Activated CD8-positive, alpha-beta memory T cell treated with anti-CD3 and anti-CD28 coated beads for 1 hour (primary cell): ENCODE measurements at places on chromosomes 1 and 21.

- no peak for DNase-seq
Measured at GRCh38 chr1:221097479-221098281, 218.4 kb downstream of the HLX start.

DNA sequence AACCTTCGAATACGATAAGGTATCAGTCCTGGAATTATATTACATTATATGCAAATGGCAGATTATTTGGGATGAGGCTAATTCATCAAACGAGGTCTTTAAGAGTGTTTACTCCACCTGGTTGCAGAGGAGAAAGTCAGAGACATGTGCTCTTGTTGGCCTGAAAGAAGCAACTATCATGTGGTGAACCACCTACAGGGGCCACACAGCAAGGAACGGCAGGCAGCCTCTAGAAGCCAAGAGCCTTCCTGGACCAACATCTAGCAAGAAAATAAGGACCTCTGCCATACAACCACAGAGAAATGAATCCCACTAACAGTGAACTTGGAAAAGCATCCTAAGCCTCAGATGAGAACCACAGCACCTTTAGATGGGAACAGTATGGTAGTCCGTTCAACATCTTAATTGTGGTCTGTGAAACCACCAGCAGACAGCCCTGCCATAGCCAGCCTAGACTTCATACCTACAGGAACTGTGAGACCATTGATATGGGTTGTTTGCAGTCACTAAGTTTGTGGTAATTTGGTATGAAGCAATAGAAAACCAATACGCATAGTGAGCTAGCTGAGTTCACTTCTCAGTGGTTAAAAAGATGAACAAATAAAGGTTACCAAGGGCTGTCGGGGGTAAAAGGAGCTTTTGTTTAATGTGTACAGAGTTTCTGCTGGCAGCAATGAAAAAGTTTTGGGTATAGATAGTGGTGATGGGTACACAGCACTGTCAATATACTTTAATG is 345.7 kb upstream of the RUNX1 start:
- DNase-seq = no peak

DNA sequence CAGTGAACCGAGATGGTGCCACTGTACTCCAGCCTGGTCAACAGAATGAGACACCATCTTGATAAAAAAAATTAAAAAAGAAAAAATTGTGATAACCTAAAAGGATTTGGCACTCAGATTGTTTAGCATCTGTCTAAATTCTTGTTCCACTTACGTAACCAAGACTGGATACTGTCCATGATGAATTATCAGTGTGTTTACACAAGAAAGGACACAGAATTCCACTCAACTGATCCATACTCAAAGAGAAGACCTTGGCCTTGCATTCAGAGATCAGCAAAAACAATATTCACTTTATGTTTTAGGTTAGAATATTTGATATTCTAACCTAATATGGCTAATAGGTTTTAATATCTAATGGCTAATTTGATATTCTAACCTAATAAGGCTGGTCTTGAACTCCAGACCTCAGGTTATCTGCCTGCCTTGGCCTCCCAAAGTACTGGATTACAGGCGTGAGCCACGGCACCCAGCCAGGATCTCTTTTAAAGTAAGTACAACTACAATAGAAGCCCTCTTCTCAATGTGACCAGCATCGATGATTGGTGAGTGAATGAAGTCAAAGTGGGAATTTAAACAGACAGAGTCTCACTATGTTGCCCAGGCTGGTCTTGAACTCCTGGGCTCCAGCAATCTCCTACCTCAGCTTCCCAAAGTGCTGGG is 43.1 kb upstream of the COX20 start:
- no peak for DNase-seq

DNA sequence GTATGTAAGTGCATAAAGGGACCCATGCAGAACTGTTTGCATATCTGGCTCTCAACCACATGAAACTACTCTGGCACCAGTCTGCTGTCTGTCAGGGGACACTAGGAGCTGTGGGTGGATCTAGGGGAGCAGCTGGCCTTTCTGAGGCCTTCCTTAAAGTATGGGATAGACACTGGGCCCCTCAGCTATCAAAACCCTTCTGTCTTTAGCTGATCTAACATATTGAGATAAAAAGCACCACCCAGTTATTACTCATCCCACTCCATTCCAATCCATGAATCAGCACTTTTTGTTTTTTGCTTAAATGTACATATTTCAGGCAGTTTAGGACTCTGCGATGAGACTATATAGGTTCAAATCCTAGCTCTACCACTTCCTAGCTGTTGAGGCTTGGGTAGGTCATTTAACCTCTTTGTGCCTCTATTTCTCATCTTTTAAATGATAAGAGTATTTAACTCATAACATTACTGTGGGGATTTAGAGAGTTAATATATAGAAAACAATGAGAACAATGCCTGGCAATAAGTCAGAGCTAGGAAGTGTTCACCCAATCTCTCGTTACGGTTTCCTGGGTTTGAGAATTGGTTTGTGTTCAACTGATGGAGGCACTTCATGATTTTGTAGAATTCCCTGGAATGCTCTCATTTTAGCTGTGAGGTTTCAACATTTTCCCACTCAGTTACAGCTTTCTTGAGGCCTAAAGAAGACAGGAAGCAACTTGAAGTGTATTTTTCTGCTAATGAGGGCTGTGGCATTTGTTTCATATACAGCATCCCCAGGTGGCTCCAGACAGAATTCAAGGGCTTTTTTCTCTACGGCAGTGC is 68.9 kb downstream of the LRIG2 start:
- DNase-seq = no peak

DNA sequence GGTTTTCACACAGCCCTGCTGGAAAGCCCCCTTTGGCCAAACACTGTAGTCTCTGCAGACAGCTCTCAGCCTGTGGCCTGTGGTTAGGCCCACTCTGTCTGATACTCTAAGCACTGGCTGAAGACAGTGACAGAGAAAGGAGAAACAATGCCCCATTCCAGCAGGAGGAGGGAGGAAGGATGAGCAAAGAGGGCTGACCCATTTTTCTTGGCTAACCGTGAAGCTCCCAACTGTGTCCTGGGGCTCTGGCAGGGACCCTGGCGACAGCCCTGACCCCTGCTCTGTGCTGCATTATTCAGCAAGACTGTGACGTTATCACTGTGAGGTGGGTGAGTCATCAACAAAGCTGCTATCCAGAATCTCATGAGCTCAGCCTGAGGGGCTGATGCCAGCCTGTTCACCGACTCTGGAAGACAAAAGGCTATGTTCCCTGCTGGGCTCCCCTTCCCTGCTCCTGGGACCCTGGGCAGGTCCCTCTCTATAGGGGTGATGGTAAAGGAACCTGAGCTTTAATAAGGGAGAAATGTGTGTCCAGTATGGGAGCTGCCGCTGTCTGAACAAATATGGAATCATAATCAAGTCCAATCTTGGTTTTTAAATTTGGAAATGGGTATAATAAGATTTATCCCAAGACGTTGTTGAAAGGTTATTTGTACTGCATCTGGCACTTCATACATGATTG is 107.0 kb downstream of the RHOU start:
- no peak for DNase-seq

DNA sequence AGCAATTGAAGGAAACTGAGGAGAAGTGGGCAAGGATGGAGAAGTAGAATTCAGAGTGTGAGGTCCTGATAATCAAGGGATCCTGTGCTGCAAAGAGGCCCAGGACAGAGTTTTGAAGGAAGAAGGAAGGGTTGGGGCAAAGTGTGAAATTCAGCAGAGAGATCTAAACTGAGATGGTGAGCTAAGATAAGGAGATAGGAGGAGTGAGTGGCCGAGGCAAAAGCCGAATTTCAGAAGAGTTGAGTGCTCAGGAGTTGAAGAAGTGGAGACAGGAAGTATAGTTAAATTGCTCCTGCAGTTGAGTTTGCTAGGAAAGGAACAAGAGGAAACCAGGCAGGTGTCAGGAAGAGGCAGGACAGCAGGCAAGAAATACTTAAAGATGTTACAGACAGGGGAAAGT is 16.4 kb upstream of the MAPKAPK2 start:
- DNase-seq = no peak

DNA sequence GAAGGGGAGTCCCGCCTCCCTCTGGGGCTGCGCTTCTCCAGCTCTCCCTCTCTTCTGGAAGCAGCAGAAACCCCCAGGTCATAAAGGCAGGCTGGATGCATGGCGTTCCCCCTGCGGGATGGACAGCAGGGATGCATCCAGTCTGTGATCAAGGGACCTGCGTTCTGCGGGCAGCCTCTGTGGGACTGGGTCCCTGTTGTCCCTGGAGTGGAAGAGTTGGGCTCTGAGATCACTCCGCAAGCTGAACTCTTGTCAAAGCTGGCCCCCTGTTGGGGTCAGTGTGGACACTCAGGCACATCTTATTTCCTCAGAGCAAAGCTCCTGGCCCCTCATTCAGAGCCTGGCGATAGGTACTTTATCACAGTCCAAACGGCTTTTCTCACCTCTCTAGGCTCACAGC is 341.2 kb downstream of the PTPRU start:
- DNase-seq = no peak

DNA sequence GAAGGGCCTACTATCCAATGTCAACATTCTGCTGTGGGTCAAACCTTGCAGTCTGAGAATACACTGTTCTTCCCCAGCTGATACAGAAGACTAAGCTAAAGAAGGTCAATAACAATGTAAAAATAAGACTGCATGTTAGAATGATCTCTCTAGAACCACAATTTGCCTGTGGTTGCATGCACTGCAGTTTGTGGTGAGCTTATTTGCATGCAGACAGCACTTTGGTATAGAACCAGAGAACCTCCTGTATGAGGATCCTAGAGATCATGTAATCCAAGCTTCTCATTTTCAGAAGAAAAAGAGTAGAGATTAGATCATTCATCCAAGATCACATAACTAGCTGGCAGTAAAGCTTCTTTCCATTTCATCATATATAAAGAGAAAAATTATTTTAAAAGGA is 15.8 kb downstream of the SYNJ1 start:
- no peak for DNase-seq

GRCh38 chr1:29172415-29172939 is 9.2 kb downstream of the SRSF4 start:
- no peak for DNase-seq

- DNase-seq = no peak
Measured at GRCh38 chr1:54812801-54813484, 11.8 kb upstream of the TTC22 start.

GRCh38 chr1:114088392-114089299 is 65.0 kb downstream of the SYT6 start:
- no peak for DNase-seq

DNA sequence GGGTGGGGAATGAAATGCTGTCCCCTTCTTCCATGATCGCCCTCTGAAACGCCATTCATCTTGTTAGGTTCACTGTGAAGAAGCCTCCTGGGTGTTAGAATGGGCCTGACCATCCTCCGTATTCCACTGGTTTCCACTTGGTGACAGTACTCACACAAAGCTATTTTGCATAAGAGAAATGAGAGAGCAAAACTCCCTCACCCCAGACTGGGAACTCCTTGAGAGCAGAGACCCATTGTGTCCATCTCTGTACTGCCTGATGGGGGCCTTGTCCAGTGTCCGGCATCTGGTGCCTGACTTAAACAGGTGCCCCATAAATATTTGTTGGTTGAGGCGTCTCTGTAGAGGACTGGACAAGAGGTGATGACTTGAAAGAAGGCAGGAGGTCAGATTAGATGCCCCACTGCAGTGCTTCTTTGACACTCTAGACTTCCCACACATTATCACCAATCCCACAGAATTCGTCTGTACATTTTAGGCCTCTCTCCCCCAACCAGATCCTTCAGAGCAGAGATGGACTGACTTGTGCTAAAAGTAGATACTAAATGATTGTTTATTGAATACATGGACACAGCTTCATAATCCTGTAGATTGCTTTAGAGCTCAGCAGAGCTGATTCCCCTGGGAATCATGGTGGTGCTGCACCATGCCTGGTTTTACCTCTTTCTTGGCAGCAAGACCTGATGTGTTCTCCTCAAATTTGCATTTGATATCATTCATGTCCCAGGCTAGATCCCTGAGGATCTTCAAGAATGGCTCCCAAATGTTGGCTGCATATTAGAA is 22.4 kb upstream of the KCNA2 start:
- no peak for DNase-seq

DNA sequence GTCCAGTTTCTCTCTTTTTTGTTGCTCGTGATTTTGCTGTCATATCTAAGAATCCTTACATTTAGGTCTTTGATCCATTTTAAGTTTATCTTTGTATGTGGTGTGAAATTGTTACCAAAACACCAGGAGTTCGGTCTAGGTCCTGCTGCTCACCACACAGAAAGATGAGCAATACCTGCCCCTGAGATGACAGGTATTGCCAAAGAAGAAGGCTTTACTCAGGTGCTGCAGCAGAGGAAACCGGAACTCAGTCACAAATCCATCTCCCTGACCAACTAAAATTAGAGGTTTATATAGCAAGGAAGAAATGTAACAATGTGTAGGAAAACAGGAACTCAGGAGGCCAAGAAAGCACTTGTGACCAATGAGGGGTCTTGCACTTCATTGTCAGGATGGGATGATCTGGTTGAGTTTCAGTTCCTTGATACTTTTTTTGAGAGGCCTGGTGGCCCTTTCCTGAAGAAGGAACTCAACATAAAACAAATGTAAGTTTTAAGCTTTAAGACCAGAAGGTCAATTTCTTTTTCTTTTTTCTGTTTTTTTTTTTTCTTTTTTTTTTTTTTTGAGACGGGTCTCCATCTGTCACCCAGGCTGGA is 16.5 kb upstream of the SETDB1 start:
- DNase-seq = no peak

- no peak for DNase-seq
Measured at GRCh38 chr21:42056996-42057689, 14.0 kb upstream of the UMODL1 start.

DNA sequence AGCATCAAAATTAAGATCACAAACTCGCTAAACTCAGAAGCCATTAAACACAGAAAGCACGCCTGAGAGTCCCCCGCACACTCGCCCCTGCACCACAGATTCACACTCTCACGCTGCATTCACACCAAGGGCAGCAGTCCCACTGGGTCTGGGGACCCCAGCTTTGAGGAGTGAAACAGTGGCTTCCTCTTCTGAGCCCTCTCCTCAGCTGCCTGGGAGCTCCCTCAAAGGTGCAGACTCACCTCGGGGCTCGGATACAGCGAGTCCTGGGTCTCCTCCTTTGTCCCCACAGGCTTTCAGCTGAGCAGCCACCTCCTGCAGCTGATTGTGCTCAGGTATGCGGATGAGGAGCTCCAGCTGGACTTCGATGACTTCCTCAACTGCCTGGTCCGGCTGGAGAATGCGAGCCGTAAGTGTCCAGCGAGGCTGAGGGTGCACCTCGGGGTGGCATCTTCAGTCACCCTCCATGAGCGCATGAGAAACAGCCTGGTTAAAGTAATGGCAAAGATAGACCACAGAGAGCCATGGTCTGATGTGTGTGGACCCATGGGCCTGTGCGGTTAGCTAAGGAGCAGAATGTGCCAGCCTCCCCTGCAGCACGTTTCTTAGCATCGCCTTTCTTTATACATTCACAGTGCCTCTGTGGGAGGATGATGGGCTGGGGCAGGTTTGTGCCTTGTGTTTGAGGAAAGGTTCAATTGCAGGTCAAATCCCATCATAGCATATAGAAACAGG is 47.9 kb downstream of the CAPN9 start:
- no peak for DNase-seq

- no peak for DNase-seq
Measured at GRCh38 chr1:46461809-46462448, 27.7 kb upstream of the DMBX1 start.

GRCh38 chr1:237005674-237006073 is 1.4 kb upstream of the MT1HL1 start:
- no peak for DNase-seq
